Natural killer cell (primary cell): ENCODE measurements at places on chromosomes 1 and 21. TPM values are rescaled to one million over a fixed set of nuclear protein-coding genes. Genes with fewer than 3 reads are reported as not detected.

DNA sequence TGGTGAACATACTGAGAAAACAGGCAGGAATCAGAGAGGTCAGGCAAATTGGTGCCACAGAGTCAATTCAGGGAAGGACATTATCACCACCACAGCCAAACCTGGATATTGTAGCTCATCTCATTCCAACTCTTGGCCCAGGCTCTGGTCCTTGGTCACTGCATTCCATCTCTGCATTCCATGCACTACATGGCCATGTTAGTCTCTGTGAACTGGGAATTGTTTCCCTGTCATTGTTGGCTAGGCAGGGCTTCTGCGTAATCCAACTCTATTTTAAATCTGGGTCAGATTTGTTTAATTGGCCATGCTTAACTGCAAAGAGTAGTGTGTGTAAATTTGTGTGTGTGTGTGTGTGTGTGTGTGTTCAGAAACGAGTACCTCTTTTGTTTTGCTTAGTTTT lies 837.6 kb upstream of the ADAMTS5 start:
- no peak for DNase-seq

Gene KIAA1614
- 0.40 TPM for total RNA-seq

DNA sequence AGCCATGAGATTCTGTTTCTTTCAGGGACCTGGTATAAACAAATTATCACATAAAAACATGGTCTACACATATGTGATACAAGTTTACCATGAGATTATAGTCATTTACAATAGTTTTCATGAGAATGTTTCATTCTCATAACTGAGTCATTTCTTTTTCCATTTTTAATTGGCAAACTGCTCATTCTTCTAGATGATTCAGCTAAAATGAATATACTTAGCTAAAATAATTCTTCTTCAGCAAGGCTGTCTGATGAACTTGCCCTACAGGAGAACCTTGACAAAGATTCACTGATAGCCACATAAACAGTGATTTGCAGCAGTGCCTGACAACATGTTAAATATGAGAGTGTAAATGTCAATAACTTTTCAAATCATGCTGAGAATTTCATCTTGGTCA lies 253.2 kb downstream of the FMN2 start:
- DNase-seq: no peak

Gene IGSF21
- total RNA-seq: not detected

Gene AVPR1B
- not detected for total RNA-seq

DNA sequence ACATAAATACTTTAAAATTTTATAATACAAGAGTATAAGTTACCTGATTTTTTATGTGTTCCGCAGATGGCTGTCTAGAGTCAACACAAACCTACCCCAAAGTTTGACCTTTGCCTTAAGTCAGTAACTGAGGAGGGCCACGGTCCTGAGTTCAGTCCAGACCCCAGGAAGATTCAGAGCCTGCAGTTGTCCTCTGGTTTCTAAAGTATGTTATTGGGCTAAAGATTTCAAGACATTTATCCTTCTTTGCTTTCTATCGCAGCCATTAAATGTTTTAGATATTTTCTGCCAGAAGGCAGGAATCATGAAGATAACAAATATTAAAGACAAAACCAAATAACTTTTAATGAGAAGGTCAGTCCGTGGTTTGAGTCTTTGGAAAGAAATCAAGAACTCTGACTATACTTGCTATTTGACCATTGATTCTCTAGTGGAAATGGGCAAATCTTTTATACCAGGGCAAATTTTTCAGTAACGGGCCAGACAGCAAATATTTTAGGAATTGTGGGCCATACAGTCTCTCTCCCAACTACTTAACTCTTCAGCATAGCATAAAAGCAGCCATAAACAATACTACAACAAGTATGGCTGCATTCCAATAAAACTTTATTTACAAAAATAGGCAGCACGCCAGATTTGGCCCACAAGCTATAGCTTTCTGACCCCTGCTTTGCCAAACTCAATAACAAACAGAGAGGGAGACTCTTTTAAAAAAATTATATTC lies 38.0 kb upstream of the HAO2 start:
- DNase-seq: no peak

DNA sequence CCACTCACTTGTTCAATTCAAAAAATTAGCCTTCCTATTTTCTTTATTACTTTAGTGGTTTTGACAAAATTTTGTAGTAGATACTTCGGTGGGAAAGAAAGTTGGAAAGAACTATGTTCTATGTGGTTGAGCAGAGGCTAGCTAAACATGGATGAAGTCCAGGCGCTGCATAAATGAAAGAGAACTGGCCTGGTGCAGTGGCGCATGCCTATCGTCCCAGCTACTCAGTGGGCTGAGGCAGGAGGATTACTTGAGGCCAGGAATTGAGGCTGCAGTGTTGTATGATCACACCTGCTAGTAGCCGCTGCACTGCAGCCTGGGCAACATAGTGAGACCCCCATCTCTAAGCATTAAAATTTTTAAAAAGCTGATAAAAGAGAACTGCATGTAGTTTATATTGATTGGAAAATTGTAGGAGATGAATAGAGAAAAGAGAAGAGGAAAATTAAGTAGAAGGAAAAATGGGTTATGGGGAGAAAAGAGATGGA lies 21.0 kb downstream of the IFNAR1 start:
- no peak for DNase-seq

- no peak for DNase-seq
Measured at GRCh38 chr1:221760911-221761310, 19.0 kb upstream of the DUSP10 start.

DNA sequence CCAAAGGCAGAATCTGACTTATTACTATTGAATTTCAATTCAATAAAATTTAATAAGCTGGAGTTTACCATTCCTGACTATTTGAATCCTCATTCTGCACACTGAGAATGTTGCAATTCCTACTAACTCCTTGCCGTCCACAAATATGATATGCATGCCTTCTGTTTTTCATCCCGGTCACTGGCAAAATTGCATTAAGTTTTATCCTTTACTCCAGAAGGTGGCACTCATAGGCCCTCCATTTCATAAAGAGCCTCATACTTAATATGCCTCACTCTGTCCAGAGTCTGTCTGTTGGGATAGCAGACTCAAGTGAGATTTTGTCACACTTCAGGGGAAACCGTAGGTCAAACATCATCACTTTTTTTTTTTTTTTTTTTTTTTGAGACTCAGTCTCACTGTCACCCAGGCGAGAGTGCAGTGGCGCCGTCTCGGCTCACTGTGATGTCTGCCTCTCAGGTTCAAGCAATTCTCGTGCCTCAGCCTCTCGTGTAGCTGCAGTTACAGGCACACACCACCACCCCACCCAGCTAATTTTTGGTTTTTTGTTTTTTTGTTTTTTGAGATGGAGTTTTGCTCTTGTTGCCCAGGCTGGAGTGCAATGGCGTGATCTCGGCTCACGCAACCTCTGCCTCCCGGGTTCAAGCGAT lies 27.3 kb downstream of the F11R start:
- peak; percentile 32 for DNase-seq

Gene PPP1R8
- 28.0 TPM for total RNA-seq

- no peak for DNase-seq
Measured at GRCh38 chr1:89587729-89588161, 45.2 kb upstream of the LRRC8C start.

Gene TGFBR3
- 225 TPM for total RNA-seq

Gene SAMD13
- total RNA-seq: 0.40 TPM

Gene DLGAP3
- 0.33 TPM for total RNA-seq

GRCh38 chr1:17837233-17838030 lies 82.3 kb downstream of the ACTL8 start:
- DNase-seq: no peak

DNA sequence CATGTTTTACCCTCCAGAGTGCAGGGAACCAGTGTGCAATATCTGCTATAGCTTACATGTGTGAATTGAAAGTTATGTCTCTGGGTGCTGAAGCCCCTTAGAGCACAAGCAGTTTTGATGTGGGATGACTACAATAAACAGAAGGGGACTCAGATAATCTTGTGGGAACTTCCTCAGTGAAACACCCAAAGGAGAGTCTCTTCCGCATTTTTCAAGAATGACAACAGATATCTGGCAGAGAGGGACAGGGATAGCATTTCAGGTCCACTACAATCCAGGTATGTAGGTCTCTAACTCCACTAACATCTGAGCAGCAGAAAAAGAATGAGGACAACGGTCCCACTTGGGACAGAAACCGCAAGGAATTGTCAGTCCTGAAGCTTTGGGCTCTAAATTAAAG lies 67.6 kb upstream of the PDE4B start:
- DNase-seq: no peak

DNA sequence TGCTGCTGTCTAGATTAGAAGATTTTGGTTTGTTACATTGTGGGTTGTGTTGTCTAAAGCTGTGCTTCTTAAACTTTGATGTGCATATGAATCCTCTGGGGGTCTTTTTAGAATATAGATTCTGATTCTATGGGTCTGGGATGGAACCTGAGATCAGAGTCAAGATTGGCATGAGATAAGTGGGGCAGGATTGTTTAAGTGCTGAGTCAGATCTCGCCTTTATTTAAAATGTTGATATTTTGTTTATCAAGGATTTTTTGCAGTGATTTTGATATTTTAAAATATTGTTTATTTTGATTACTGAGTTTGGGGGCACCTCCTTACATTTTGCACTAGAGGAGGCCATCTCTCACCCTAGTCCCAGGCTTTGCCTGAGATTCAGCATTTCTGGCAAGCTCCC lies 114.8 kb downstream of the LAMC2 start:
- DNase-seq: no peak

GRCh38 chr1:110618668-110619067 lies 12.5 kb upstream of the KCNA2 start:
- DNase-seq: no peak

DNA sequence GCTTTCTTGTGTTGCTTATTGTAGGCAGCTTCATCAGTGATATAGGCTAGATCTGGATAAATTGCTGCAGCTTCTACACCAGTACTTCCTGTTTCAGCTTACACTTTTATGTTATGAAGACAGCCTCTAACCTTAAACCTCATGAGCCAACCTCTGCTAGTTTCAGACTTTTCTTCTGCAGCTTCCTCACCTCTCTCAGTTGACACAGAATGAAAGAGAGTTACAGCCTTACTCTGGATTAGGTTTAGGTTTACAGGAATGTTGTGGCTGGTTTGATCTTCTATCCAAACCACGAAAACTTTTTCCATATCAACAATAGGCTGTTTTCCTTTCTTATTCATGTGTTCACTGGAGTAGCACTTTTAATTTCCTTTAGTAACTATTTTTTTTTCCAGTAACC lies 76.9 kb upstream of the RNPC3 start:
- no peak for DNase-seq

- DNase-seq: no peak
Measured at GRCh38 chr1:22553104-22553880, 10.0 kb upstream of the EPHA8 start.

Gene BARHL2
- total RNA-seq: not detected

DNA sequence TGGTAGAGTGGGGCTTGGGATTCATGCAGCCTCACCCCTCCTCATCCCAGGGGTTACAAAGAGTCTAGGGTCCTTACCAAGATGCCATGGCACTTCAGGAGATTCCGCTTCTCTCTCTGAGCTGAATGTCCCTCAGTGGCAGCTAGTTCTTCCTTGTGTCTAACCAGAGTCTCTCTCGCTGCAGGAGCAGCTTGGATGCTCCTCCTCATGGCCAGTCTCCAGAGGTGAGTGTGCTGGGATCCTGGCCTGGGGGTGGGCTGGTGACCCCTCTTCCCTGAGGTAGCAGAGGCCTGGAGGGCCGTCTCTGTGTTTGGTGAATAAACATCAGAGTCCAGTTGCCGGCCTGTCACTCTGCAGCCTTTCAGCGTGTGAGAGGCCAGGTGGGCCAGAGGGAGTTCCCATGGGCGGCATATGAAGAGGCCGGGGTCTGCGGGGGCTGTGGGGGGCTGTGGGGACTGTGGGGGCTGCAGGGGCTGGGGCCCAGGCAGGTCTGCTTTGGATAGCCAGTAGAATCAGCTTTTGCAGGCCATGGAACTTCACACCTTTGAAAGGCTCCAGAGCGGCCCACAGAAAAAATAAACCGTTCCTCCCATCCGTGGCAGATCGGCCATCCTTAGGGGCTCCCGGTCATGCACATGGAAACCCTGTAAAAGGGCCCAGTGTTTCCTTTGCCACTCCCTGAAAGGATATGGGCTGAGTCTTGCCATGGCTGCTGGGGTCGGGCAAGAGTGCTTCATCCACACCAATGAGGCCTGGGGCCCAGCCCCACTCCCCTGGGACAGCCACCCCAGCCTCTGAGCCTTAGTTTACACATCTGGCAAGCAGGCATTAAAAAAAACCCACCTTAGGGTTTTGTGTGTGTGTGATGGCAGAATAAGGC lies 256.4 kb downstream of the FOXD2 start:
- no peak for DNase-seq

Gene SSBP3
- total RNA-seq: 164 TPM

Gene MPL
- total RNA-seq: 1.7 TPM

DNA sequence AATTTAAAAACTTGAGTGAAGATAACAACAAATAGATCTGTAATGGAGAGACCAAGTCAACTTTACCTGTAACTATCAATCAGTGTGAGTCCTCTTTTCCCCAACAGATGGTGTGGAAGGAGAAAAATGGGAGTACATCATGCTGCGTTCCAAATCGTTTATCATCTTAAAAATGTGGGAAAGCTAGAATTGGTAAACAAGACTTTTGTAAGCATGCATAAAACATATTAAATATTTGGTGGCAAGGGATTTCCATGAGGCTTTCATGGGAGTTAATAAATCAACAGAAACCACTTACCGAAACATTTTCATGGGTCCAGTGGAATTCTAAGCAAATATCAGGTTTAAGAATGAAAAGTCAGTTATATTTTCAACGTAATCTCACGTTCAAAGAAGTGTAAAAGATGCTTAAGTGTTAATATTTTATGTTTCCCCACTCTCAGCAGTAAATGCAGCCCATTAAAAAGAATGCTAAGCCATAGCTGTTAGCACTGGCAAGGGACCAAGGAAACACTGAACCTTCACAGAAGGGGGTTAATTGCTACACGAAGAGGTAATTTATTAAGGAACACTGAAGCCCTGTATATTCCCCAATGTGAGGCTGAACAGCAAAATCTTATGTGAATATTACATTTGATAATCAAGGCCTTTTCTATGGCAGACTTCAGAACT lies 117.0 kb downstream of the ZC3H11B start:
- no peak for DNase-seq

DNA sequence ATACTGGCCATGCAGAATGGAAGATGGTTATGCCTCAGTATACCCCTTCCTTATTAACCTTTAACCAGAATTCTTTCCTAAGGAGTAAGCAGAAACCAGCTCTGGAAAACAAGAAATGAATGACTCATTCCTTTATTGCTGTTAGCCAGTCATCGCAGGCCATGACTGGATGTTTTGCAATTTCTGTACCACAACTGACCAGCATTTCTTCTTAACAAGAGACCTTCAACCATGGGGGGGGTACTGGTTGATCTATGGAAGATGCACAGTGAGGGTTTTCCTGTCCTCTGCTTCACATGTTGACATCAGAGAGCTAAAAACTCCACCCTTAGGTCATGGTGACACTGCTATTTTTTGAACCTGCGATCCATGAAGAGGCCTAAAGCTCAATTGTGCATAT lies 28.0 kb upstream of the RNF2 start:
- no peak for DNase-seq

- DNase-seq: no peak
Measured at GRCh38 chr1:93427656-93428055, 20.3 kb upstream of the FNBP1L start.

- DNase-seq: no peak
Measured at GRCh38 chr1:200899451-200899915, 4.8 kb downstream of the INAVA start.
